GM12864 (cell line): ENCODE measurements at places on chromosomes 7 and 10.

- no peak for DNase-seq
Measured at GRCh38 chr7:50854247-50854646, 71.6 kb upstream of the GRB10 start.

DNA sequence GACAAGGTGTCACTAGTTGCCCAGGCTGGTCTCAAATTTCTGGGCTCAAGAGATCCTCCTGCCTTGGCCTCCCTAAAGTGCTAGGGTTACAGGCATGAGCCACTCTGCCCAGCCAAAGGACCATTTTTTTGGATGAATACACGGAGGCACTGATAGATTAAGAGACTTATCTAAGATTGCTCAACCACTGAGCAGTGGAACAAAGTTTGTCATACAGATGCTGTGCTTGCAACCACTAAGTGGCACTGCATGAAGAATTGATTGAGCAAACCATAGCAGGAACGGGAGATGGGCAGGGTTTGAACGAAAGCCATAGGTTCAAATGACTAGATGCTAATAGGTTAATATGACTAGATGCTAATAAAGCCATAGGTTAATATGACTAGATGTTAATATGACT is 61.1 kb downstream of the EBLN1 start:
- no peak for DNase-seq

DNA sequence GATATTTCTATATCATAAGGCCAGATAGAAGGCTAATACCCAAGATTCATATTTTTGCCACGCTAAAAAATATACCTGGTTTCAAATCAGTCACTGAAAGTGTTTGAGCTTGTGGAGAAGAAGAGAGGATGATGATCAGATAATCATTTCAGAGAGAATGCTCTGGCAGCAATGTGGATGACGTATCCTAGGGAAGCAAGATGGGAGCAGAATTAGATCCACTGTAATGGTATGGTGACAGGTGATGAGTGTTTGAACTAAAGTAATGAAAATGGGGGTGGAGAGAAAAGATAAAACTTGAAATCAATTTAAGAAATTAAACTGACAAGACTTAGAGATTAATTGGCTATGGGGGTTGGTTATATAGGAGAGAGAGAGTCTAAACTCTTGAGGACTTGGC is 42.7 kb upstream of the TMEM196 start:
- DNase-seq, result no peak

DNA sequence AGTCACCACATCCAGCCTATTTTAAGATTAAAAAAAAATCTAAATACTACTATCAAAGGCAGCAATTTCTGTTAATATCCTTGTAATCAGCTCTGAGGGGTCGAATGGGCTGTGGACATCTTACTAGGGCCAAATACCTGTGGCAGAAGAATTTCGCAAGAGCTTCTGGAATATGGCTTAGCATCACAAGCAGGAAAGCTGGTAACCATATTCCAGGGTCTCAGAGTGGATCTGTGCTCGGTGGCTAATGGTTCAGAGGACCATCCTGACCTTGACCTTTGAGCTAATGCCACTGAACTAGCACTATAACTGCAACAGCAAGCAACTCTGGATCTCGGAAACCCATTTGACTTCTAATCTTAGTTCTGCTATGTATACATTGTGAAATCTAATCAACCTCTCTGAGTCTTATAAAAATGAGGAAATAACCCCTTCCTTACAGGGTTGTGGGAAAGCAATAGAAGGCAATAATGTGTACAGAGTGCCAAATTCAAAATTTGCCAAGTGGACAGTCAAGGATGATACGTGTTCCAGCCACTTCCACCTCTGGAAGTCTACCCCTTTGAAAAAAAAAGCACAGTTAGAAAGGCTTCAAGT is 65.5 kb downstream of the CYP26A1 start:
- no peak for DNase-seq

DNA sequence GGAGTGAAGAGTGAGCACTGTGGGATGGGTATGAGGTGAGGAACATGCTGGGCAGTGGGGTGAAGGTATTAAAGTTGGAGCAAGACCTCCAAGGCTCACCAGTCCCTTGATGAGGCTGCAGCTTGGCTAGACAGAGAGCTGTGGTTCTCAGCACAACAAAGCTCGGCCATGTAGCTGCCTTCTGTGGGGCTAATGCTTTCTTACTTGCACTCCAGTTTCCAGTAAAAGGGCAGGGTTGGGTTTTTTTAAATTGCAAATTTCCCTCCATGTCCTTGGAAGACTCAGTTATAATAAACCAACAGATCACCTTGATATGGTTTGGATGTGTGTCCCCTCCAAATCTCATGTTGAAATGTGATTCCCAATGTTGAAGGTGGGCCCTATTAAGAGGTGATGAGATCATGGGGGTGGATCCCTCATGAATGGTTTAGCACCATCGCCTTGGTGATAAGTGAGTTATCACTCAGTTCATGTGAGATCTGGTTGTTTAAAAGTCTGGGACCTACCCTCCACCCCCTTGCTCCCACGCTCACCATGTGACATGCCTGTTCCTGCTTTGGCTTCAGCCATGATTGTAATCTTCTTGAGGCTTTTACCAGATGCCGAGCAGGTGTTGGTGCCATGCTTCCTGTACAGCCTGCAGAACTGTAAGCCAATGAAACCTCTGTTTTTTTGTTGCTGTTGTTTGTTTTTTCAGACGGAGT is 55.9 kb downstream of the ATXN7L1 start:
- DNase-seq, result no peak

- DNase-seq, result no peak
Measured at GRCh38 chr10:97539523-97540200, 32.9 kb upstream of the ANKRD2 start.

DNA sequence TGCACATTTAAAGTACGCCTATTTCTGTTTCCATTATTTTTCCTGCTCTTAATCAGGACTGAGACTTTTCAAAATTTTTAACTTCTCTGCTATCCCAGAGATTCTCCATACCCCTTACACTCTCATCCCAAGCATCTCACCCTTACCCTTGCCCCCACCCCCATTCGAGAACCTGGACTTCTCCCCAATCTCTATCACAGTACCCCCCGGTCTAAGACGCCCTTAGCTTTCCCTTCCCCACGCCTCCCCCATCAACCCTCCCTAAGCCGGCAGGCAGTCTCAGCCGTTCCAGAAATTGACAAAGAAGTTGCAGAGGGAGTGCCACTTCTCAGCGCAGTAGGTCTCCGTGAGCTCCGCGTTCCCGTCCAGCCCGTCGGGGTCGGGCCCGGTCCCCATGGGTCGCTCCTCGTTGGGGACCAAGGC is 1.4 kb downstream of the FGFBP3 start:
- no peak for DNase-seq

DNA sequence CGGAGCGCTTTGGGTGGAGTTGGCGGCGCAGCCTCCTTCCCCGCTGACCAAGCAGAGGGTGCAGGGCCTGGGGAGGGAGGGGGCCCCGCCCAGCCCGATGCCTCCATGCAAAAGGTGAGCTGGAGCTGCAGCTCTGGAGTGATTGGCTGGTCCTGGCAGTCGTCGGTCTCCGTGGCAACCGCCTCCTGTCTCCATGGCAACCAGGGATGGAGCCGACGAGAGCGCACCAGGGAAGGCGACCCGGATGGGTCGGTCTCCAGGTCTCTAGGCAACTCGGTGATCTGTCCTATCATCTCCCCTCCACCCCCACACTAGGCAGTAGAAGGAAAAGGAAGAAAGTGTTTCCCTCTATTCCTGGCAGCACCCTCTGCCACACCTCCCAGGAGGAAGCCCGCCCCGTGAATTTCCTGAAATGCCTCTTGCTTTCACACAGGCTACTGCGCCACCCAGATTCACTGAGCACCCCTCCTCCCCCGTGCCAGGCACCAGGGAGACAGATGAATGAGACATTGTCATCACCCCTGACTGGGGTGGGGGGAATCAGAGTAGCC is 647 bp upstream of the NACAD start:
- DNase-seq, result no peak

- DNase-seq, result no peak
Measured at GRCh38 chr7:155002411-155003091, 373 bp downstream of the PAXIP1 start.

DNA sequence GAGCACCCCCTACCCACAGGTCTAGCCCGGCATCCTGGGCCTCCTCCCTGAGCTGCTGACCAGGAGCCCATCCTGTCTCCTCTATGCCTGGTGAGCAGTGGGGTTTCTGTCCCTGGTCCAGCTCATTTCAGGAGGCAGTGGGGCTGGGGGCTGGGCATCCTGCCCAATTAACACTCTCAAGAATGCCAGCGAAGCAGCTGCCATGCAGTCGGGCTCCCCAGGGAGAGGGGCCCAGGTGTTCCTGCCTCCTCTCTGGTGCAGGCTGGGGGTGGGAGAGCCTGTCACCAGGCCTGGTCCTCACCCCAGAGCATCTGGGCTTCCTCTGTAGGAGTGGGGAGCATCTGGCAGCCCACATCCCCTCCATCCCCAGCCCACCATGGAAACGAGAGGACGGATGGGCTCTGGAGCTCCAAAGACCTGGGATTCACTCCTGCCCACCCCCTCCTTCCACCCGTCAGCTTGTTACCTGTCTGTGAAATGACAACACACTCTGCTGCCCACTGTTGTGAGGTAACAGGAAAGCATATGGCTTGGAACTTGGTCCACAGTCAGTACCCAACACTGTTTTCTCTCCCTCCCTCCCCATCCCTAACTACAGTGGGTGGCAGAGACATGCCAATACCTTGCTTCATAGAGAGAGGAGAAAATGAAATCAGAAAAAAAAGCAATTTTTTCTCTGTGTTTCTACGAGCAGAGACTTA is 69.1 kb downstream of the SLIT1 start:
- no peak for DNase-seq

- DNase-seq, result no peak
Measured at GRCh38 chr7:131103997-131104396, 223.7 kb upstream of the MKLN1 start.

GRCh38 chr10:133357285-133358161 is at the start of gene FUOM:
Gene FUOM, minus strand, starts transcription at chr10:133358019. Its CDS starts 12 bp downstream, at chr10:133358007.
- DNase-seq, result no peak

DNA sequence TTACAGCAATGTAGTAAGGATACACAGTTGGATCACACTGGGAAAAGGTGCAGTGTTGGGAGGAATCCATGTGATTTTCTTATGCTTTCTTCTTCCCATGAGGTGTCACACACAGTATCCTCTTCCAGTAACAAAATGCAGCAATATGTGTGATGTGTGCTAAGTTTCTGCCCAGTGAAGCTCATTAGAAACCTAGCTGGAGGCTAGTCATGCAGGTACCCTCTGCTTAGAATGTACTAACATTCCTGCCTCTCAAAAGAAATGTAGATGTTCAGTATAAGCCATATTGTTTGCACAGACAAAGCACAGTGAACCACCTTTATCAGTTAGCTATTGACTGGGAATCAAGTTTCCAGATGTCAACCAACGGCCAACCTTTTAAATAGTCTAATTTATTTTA is 12.9 kb upstream of the KCND2 start:
- DNase-seq, result no peak

DNA sequence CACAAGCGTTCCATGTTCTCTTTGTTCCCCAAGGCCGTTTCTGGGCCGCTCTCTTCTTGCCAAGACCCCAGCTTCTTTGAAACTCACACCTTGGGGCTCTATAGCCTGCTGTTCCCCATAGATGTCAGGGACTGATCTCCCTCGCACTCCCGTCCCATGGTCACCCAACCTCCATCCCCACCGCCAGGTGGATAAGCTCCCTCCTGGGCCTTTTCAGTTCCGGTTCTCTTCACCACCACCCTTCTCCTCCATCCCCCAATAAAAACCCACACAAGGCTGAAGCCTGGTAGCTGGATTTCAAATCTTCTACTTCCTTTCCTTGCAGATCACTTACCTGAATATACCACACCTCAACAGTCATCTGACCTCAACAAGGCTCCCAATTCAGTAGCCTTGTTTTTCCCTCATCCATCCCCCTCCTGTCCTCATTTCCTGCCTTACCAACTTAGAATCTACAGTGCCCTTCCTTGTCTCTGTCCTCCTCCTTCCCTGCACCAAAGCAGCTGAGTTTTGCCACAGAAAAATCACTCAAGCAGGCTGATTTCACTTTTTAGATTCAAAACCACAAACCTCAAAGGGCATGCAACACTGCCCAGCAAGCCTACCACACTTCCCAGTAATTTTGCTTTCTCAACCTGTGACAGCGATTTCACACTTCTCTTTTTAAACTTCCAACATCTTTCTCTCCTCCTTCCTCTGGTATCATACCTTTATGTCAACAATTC is 7.7 kb downstream of the SLC37A3 start:
- DNase-seq, result peak; percentile 35

- DNase-seq, result no peak
Measured at GRCh38 chr7:27241189-27242056, 1.2 kb upstream of the EVX1 start.

GRCh38 chr7:95874541-95875265 is 102.3 kb downstream of the DYNC1I1 start:
- no peak for DNase-seq

GRCh38 chr10:102674566-102674965 is 30.3 kb downstream of the TRIM8 start:
- DNase-seq, result no peak

GRCh38 chr10:88347597-88348304 is 235.4 kb downstream of the RNLS start:
- DNase-seq, result no peak

DNA sequence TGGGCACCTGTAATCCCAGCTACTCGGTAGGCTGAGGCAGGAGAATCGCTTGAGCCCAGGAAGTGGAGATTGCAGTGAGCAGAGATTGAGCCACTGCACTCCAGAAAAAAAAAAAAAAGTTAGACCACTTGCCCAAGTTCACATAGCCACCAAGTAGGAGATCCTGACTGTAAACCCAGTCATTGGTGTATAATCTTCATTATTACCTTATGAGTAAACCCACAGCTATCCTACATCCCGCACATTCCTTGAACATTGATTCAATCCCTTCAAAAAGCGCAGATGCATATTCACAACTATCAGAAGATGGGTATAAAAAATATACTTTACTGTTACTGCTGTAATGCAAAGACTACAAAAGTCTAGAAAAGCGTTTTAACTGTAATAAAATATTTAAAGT is 512.9 kb downstream of the SUGCT start:
- no peak for DNase-seq

DNA sequence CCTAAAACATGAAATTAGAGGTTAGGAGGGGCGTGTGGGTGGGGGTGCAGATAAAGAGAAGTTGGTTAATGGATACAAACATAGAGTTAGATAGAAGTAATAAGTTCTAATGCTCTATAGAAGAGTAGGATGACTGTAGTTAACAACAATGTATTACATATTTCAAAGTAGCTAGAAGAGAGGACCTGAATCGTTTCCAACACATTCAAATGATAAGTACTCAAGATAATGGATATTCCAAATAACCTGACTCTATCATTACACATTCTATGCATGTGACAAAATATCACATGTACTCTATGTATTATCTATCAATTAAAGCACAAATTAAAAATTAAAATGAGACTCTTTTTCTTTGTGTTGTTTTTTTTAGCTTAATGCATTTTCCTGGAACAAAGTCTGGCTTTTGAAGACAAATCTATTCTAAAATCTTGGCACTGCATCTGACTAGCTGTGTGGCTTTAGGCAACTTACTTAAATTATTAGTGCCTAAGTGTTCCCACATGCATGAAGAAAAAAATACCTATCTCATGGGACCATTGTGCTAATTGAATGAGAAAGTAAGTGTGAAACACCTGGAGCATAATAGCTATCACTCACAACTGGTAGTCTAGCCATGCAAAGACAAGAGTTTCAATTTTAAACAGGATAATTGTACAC is 75.7 kb downstream of the SEMA3C start:
- DNase-seq, result no peak
